HuH-7.5 (cell line): ENCODE measurements at places on chromosomes 4 and X.

- no peak for DNase-seq
Measured at GRCh38 chr4:175961604-175962003, 104.0 kb upstream of the WDR17 start.

- no peak for DNase-seq
Measured at GRCh38 chr4:182932651-182933050, 15.5 kb upstream of the DCTD start.

- no peak for DNase-seq
Measured at GRCh38 chr4:3335385-3335784, 42.6 kb downstream of the RGS12 start.

DNA sequence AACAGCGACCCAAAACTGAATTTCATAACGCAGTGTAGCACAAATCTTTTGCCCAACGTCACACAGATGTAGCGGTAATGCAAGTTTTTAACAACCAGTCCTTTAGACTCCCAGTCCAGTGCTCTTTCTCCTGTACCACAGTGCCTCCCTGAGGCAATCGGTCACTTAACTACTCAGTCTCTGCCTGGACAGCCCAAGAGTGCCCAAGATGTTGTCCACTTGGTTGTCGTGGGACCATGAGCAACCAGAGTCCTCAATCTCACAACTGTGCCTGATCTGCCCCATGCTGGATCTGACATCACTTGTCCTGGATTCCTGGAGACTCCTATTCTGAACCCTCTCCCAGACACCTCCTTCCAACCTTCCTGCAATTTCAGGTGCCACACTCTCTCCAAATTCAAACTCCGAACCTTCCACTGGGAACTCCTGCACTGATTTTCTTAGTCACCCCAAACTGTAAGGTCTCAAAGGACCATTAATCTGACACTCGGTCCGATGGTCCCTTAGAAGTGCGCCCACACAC, 702 bp downstream of the MMGT1 start:
- no peak for DNase-seq

GRCh38 chrX:134482371-134482770, 22.4 kb downstream of the HPRT1 start:
- no peak for DNase-seq

DNA sequence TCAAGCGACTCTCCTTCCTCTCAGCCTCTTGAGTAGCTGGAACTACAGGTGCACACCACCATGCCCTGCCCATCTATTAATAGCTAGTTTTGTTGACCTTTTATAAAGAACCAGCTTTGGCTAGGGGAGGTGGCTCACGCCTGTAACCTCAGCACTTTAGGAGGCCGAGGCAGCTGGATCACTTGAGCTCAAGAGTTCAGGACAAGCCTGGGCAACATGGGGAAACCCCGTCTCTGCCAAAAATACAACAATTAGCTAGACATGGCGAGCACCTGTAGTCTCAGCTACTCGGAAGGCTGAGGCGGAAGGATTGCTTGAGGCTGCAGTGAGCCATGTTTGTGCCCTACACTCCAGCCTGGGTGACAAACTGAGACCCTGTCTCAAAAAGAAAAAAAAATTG, 2.7 kb downstream of the TKTL1 start:
- no peak for DNase-seq

DNA sequence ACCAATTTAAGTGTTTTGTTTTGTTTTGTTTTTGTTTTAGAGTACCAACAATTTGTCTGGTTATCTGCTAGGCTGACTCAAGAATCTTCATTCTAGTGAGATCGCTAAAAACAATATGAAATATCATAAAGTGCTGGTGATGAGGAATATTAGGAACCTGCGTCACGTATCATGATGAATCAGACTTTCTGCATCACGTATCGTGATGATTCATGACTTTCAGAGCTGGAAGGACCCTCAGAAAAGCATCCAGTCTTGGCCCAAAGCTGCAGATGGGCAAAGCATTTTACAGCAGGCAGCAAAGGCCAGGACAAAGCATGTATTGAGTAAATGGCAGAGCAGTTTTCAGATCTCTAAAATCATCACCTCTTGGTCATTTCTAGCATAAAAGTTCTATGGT, 278.0 kb upstream of the BOD1L1 start:
- no peak for DNase-seq

GRCh38 chr4:48898733-48899431, 7.7 kb downstream of the OCIAD2 start:
- no peak for DNase-seq

DNA sequence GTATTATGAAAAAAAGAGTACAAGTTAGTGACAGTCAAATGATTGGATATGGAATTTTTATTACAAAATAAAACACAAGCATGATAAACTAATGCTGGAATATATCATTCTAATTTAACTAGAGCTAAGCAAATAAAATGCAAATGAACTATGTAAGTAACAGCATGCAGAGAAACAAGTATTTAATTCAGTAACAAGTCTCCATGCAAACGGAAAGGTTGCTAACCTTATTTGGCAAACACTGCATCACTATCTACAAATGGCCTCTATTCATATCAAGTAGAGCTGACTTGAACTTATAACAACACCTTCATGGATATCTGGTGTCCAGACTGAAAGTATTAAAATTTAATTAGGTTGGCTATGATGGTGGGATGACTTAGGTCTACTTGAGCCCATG, 15.4 kb downstream of the PPM1K start:
- no peak for DNase-seq

- no peak for DNase-seq
Measured at GRCh38 chr4:5734853-5735252, 23.9 kb downstream of the EVC start.

DNA sequence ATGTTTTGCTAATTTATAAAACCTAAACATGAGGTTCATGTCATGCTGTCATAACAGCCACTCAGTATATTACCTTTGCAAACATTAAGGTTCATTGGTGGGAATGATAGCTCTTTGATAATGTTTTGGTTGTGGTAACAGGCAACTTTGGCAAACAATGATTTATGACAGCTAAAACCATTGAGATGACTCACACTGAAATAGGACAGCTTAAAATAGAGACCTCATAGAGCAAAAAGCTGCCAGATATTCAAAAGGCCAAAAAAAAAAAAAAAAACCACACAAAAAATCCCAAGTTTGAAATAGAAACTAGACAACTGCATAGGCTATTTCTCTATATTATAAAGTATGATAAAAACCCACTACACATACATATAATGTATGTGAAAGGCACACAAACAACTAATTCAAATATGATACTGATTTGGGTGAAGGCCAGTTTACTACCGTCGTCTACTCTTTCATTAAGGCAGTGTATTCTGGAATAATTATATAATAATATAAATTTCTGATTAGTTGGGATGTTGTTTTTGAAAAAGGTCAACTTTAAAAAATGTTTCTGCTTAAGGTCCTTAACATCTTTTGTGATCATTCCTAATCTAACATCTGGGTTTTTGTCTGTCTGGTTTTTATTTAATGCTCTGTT, 646.0 kb upstream of the PITX2 start:
- DNase-seq, result no peak

- DNase-seq, result no peak
Measured at GRCh38 chrX:123607806-123608205, 125.0 kb downstream of the THOC2 start.

DNA sequence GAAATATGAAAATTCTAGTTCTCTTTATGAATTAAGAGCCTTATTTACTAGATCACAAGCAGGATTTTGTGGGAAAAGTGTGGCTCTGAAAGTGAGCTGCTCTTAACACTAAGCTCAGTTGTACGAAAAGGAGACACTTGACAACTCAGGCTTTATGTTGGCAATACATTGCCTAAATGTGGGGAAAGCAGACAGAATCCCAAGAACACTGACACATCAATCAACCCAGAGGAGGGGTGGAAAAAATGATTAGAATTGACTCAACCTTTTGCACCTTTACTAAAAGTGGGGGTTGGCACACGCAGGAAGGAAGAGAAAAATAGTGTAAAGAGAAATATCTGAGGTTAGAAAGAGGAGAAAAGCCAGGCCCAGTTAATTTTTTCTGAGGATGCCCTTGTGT, 61.6 kb downstream of the CHST7 start:
- no peak for DNase-seq

DNA sequence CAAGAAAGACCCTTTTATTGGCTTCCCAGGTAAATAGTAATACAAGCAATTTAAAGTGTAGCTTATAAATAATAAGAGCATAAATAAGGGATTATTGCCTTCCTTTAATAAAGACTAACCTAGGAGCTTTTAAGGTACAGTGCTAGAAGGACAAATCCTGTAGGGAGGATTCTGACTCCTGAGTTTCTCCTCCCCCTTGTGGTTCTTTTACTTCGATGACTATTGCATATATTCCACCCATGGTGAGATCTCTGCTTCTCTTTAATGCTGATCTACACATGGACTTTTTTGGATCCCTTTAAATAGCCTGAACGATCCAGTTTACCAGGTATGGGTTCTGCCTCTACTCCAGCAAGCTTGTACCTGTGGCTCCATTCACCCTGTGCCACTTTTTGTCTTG, 2.5 kb downstream of the GALNT7 start:
- DNase-seq, result peak; percentile 52

GRCh38 chrX:41045960-41046567, 39.2 kb upstream of the USP9X start:
- no peak for DNase-seq

GRCh38 chr4:60579335-60579734, 620.8 kb upstream of the ADGRL3 start:
- DNase-seq, result no peak

- peak; percentile 79 for DNase-seq
Measured at GRCh38 chr4:154491341-154492271, at the start of gene DCHS2. TSS of gene DCHS2 (minus strand) at chr4:154491799. CDS start at chr4:154491355, 444 bp downstream.

DNA sequence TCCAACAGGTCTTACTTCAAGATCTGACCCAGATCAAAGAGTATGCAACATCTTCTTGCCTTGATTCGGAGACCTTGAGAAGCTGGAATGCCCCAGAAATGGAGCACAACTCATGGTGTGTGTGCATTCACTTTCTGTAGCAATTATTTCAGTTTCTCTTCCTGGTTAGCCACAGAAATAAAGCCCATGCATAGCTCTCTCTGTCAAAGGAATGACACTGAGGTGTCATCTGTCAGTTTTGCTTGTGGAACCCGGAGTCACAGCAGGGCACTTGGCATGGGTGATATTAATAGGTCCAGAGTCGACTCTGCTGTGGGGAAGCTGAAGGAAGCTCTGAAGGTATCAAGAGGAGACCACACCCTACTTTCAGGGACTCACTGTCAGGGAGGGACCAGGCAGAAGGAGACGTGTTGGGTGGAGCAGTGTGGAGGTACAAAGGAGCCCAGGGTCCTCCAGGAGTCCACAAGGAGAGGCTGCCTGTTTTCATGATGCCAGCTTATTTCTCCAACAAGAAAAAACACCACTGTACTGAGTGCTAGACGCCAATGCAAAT, 10.7 kb downstream of the CLNK start:
- DNase-seq, result no peak

GRCh38 chrX:124344246-124344645, 2.1 kb upstream of the SH2D1A start:
- DNase-seq, result no peak

DNA sequence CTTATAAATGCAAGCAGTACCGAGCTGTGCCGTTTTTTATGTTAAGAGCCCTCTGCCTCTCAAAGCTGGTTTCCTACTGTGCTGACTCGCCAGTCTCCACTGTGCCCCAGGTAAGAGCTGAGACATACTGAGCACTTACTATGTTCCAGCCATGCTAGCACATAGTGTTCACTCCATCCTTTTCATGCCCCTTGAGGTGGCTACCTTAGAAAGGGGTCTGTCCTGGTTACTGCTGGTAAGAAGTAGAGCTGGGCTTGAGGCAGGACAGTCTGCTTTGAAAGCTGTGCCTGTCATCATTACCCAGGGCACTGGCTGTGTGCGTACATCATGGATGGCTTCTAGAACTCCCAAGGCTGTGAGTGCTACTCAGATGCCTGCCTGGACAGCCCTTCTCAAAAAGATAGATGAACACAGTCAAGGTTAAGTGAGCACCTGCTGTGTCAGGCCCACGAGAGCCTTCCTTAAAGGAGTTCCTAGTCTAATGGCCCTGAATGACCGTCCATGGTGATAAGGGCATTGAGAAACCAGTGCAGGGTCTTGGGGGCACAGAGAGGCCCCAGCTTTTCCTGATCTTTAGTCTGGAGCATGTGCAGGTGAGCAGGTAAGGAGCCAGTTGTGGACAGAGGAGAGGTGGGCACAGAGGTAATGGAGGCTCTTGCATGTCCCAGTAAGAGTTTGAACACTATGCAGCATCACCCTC, 1.6 kb downstream of the STK32B start:
- no peak for DNase-seq

DNA sequence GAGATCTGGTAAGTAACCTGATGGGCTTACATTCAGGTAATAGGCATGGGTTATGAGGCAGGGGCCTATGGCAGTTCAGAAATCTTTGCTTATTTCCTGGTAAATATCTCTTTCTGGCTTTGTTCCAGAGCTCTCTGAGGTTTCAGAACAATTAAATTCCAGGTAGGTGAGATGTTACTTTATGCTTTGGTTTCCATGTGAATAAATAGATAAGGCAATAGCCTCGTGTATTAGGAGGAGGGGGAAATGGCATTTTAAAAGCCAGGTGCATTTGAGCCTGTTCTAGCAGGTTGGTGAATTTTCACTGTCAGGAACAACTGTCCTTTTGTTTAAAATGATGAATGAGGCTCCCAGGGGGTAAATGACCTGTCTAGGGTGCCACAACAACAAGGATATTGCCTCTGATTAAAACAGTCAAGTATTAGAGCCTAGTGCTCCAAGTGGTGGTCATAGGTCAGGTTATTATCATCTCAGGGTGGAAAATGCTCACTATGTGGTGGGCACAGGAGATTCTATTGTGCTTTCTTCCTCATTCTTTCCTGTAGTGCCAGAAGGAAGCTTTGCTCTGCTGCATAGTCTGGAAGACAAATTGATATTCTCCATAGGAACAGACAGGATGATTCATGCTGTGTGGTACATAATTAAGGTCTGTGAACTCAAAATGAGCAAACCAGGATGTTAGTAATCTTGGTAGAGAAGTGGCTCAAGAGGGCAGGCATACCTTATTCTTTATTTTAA, 296.2 kb downstream of the INPP4B start:
- DNase-seq, result no peak

DNA sequence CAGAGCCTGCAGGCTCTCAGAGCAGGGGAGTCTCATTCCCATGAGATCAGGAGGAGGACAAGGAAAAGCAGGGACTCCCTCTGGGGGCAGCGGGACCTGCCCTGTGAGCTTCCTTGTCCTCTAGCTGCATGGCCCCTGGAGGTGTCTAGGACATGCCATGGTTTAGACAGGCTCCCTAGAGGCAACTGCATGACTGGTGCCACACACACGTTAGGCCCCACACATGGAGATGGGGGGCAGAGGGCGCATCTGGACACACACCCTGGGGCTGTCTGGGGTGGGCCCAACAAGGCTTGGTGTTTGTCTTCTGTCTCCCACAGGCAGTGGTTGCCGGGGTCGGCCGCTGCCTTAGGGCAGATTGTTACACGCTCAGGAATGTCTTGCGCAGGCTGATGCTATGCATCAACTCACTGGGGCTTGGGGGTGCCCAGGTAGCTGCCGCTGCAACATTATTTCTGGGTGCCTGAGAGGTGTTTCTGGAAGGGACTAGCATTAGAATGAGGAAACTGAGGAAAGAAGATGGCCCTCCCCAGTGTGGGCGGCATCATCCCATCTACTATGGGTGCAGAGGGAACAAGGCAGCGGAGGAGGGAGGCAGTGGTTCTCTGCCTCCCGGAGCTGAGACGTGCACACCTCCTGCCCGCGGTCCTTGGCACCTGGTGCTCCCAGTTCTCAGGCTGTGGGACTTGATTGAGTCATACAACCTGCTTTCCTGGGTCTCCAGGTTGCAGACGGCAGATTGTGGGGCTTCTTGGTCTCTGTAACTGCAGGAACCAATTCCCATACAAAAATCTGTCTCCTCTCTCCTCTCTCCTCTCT, 32.1 kb upstream of the GPR78 start:
- no peak for DNase-seq

GRCh38 chr4:20764366-20764992, 64.2 kb downstream of the PACRGL start:
- DNase-seq, result no peak
